Upper lobe of left lung (tissue), 6 donors: ENCODE measurements at places on chromosomes 11 and 22. TPM values are rescaled to one million over a fixed set of nuclear protein-coding genes. Genes with fewer than 3 reads are reported as not detected.

The OR10A6 gene
- total RNA-seq = not detected

The P2RY6 gene
- 3.1 TPM for total RNA-seq

DNA sequence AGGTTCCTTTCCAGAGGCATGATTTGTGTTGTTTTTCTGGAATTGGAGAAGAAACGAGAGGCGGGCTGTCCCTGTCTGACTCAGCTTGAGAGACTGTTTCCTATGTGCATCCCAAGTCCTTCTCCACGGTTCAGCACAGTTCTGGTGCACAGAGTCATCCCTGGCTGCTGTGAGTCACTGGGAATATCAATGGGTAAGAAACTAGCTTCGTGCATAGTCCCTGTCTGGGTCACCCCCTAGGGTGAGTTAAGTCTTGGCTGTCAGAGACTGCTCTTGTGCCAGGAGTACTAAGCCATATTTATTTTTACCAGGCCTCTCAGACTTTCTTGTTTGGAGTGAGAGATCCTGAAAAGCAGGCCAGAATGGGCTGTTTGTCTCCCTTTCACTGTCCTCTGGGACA, 2.4 kb upstream of the LRP4 start:
- H3K4me1 ChIP-seq = peaks cover 26% of the 10 kb centered on the region
- H3K27me3 ChIP-seq = peaks cover 5% of the 10 kb centered on the region
- no peaks in the 10 kb centered on the region for H3K36me3 ChIP-seq
- no peak overlapping the region for H3K4me3 ChIP-seq

The OR4D5 gene
- total RNA-seq = not detected

GRCh38 chr22:36048911-36049677, 20.5 kb upstream of the RBFOX2 start:
- no peak overlapping the region for H3K27ac ChIP-seq
- H3K4me1 ChIP-seq = no peaks in the 10 kb centered on the region
- DNase-seq = no peak
- no peaks in the 10 kb centered on the region for H3K27me3 ChIP-seq
- no peak overlapping the region for H3K4me3 ChIP-seq

DNA sequence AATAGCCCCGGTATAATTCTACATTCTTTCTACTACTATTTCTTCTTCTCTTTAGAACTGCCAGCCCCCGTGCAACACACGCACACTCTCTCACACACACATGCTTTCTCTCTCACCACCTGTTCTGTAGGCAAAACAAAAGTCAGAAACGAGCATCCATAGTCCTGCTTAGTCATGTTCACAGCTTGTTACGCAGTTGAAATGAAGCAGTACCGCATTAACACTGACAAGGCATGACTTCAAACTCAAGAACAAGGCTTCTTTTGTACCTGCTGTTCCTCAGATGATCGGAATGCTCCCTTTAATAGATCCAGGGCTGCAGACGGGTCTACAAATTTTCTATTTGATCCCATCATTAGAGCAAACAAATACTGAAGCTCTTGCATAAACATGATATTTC, 42.2 kb downstream of the USP28 start:
- no peak overlapping the region for H3K4me3 ChIP-seq
- DNase-seq = no peak
- no peaks in the 10 kb centered on the region for H3K4me1 ChIP-seq

- no peaks in the 10 kb centered on the region for H3K27me3 ChIP-seq
- H3K27ac ChIP-seq = no peak overlapping the region
- no peak for DNase-seq
- no peak overlapping the region for H3K4me3 ChIP-seq
Observed at GRCh38 chr22:38518620-38519019, 12.5 kb upstream of the DDX17 start.

The SYT7 gene
- 2.1 TPM for total RNA-seq

The CNIH2 gene
- not detected for total RNA-seq

DNA sequence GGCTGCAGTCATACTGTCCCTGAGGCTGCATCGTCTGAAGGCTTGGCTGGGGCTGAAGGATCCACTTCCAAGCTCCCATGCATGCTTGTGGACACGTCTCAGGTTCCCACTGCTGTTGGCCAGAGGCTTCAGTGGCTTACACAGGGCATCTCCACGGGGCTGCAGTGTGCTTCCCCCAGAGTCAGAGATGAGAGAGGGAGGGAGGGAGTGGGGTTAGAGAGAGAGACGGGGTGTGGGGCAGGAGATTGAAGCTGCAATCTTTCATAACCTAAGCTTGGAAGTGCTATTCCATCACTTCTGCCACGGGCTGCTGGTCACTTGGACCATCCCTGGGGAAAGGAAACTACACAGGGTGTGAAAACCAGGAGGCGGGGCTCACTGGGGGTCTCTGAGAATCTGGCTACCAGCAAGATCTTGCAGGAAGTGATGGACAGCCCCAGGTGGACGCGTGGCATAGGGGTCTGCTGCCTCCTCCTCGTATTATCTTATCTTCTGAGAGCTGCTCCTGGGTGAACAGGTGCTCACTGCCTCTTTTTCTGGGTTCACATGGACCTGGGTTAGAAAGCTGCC, 63.0 kb upstream of the MYEOV start:
- H3K4me1 ChIP-seq = no peaks in the 10 kb centered on the region
- H3K27me3 ChIP-seq = no peaks in the 10 kb centered on the region
- no peaks in the 10 kb centered on the region for H3K36me3 ChIP-seq
- no peak for DNase-seq

The ARHGAP42 gene
- total RNA-seq = 13.8 TPM

DNA sequence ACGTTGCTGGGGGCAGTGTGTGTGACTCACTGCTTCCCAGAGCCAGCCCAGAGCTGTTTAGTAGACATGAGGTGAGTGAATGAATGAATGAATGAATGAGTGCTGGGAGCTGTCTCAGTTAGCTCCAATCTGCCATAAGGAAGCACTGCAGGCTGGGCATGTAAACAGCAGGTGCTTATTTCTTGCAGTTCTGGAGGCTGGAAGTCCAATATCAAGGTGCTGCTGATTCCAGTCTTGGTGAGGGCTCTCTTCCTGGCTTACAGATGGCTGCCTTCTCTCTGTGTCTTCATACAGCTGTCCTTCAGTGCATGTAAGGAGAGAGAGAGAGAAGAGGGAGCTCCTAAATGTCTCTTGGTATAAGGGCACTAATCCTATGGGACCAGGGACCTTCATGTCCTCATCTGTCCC, 4.1 kb downstream of the C11orf21 start:
- H3K27ac ChIP-seq = no peak overlapping the region
- H3K4me3 ChIP-seq = no peak overlapping the region
- peaks cover 3% of the 10 kb centered on the region for H3K4me1 ChIP-seq

GRCh38 chr11:46551261-46551660, 42.6 kb downstream of the AMBRA1 start:
- peaks cover 10% of the 10 kb centered on the region for H3K36me3 ChIP-seq
- no peak for DNase-seq
- no peak overlapping the region for H3K4me3 ChIP-seq
- H3K27ac ChIP-seq = no peak overlapping the region

GRCh38 chr22:19851291-19852176, 3.1 kb downstream of the GNB1L start:
- peaks cover 74% of the 10 kb centered on the region for H3K4me1 ChIP-seq
- H3K27ac ChIP-seq = peak overlapping the region; percentile 95
- H3K4me3 ChIP-seq = no peak overlapping the region
- peak; percentile 80 for DNase-seq
- H3K27me3 ChIP-seq = no peaks in the 10 kb centered on the region

GRCh38 chr11:7898666-7899283, 32.3 kb downstream of the OR10A6 start:
- H3K27me3 ChIP-seq = no peaks in the 10 kb centered on the region
- H3K27ac ChIP-seq = no peak overlapping the region
- no peaks in the 10 kb centered on the region for H3K4me1 ChIP-seq
- no peak overlapping the region for H3K4me3 ChIP-seq

DNA sequence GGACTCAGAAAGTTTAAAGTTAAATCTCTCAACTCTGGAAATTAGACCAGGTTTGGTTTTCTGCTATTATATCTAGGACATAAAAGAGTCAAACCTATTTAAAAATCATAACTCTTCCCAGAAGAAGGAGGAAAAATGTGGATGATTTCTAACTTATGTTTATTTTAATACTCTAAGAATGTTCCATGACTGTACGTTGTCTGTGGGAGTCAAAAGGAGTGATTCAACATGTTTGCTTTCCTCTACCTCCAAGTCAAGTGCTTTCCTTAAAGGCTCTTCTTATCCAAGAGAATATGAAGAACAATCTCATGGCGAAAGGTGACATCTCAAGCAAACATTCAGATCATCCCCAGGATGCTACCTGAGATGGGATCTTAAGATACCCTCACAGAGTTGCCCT, 21.6 kb downstream of the OR51E1 start:
- H3K36me3 ChIP-seq = no peaks in the 10 kb centered on the region
- H3K27me3 ChIP-seq = no peaks in the 10 kb centered on the region

The TSSK2 gene
- total RNA-seq = not detected

DNA sequence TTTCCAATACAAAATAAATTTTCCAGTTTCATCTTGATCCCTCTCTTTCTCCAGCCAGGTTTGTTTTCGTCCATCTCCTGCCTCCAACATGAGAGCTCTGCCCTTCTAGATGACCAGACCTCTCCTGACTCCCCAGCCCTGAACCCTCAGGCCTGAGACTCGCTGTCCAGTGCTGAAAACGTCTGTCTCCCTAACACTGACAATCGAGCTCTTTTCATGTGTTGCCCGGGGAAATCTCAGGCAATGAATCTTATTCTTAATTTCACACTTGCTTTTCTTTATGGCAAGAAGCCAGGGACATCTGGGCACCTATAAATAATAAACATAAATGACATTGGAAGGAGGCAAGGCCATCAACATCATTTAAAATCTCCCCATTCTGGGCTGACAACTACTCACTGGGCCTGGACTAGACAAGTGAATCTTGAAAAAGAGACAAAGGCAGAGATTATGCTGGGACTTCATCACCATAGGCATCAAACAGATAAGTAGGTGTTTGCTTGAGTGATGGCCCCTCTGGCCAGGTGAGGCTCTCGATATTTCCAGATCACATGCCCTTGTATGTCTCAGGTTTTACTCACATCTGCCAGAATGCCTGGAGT, 274.5 kb upstream of the B3GAT1 start:
- H3K4me1 ChIP-seq = no peaks in the 10 kb centered on the region
- no peak overlapping the region for H3K27ac ChIP-seq
- H3K27me3 ChIP-seq = no peaks in the 10 kb centered on the region
- H3K4me3 ChIP-seq = no peak overlapping the region
- DNase-seq = no peak

GRCh38 chr11:34823639-34824038, 92.5 kb downstream of the APIP start:
- DNase-seq = no peak
- no peak overlapping the region for H3K4me3 ChIP-seq
- no peaks in the 10 kb centered on the region for H3K36me3 ChIP-seq
- H3K4me1 ChIP-seq = peaks cover 2% of the 10 kb centered on the region

The OSM gene
- 8.7 TPM for total RNA-seq

DNA sequence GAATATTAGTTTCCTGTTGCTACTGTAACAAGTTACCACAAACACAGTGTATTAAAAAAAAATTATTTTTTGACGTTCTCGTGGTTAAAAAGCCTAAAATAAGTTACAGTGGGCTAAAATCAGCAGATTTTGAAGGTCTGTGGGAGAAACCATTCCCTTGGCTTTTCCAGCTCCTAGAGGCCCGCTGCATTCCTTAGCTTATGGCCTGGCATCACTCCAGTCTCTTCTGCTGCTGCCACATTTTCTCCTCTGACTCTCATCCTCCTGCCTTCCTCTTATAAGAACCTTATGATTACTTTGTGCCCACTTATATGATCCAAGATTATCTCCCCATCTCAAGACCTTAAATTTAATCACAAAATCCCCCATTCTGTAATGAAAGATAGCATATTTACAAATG, 392.7 kb downstream of the GUCY1A2 start:
- no peak overlapping the region for H3K27ac ChIP-seq
- no peak overlapping the region for H3K4me3 ChIP-seq
- no peaks in the 10 kb centered on the region for H3K36me3 ChIP-seq
- no peaks in the 10 kb centered on the region for H3K4me1 ChIP-seq
- no peak for DNase-seq
- no peaks in the 10 kb centered on the region for H3K27me3 ChIP-seq

GRCh38 chr11:72460091-72460647, 25.8 kb upstream of the CLPB start:
- no peak overlapping the region for H3K27ac ChIP-seq
- H3K4me3 ChIP-seq = no peak overlapping the region
- no peaks in the 10 kb centered on the region for H3K36me3 ChIP-seq

DNA sequence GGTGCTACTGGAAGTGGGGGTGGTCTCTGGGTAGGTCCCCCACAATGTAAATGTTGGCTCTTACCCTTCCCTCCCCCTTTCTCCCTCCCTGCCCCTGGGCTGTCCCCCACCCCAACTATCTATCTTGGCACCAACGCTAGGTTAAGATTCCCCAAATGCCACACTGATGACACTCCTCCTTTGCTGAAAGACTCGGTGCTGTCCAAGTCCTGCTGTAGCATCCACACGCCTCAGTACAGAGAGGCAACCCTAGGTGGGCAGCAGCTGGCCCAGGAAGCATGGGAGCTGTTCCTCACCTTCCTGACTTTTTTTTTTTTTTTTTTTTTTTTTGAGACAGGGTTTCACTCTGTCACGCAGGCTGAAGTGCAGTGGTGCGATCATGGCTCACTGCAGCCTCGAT, 3.4 kb upstream of the KCTD17 start:
- H3K4me3 ChIP-seq = no peak overlapping the region
- no peaks in the 10 kb centered on the region for H3K36me3 ChIP-seq
- no peak for DNase-seq
- H3K4me1 ChIP-seq = peaks cover 34% of the 10 kb centered on the region
- no peaks in the 10 kb centered on the region for H3K27me3 ChIP-seq

The KRTAP5-11 gene
- total RNA-seq = not detected

The SLC1A2 gene
- 1.9 TPM for total RNA-seq

DNA sequence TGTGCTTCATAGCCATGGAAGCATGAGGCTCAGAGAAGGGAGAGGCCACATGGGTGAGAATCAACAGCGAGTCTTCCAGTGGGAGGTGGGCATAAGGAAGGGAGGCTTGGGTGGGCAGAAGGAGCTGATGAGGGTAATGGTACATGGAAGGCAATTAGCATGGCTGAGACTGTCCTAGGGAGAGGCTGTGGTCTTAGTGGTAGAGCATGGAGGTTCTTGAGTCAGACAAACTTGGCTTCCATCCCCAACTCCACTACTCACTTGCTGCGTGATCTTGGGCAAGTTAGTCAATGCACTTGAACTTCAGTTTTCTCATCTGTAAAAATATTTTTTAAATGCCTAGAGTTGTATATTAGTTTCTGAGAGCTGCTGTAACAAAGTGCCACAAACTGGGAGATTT, 227.2 kb upstream of the E2F8 start:
- H3K36me3 ChIP-seq = no peaks in the 10 kb centered on the region
- no peak for DNase-seq
- no peak overlapping the region for H3K27ac ChIP-seq
- H3K27me3 ChIP-seq = no peaks in the 10 kb centered on the region
- H3K4me1 ChIP-seq = no peaks in the 10 kb centered on the region

The OR8A1 gene
- not detected for total RNA-seq

- H3K4me1 ChIP-seq = peaks cover 12% of the 10 kb centered on the region
- no peak overlapping the region for H3K4me3 ChIP-seq
- peak; percentile 47 for DNase-seq
- H3K36me3 ChIP-seq = no peaks in the 10 kb centered on the region
Observed at GRCh38 chr11:126588630-126589491, 233.4 kb downstream of the ST3GAL4 start.
